ENCODE measurements at places on chromosomes 12 and 14.

- DNase-seq, result no peak
These were observed 19.3 kb downstream of the MVK start for GRCh38 chr12:109592905-109593272.

GRCh38 chr12:64256166-64256800 is 34.2 kb upstream of the KICS2 start:
- peak; percentile 70 for DNase-seq

DNA sequence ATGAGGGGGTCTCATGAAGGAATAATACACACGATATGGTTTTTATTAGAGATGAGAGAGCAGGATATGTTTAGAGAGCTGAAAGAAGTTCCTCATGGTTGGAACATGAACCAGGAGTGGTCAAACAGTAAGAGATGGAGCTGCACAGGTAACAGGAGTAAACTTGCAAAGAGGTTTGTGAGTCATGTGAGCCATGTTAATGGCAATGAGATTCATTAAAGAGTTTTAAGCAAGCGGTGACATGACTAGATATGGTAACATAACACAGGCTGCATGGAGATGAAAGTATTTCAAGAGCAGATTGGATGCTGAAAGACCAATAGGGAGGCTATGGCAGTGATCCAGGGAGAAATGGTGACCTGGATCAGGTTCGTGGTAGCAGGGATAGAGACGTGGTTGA is 62.6 kb upstream of the SSTR1 start:
- DNase-seq, result no peak

DNA sequence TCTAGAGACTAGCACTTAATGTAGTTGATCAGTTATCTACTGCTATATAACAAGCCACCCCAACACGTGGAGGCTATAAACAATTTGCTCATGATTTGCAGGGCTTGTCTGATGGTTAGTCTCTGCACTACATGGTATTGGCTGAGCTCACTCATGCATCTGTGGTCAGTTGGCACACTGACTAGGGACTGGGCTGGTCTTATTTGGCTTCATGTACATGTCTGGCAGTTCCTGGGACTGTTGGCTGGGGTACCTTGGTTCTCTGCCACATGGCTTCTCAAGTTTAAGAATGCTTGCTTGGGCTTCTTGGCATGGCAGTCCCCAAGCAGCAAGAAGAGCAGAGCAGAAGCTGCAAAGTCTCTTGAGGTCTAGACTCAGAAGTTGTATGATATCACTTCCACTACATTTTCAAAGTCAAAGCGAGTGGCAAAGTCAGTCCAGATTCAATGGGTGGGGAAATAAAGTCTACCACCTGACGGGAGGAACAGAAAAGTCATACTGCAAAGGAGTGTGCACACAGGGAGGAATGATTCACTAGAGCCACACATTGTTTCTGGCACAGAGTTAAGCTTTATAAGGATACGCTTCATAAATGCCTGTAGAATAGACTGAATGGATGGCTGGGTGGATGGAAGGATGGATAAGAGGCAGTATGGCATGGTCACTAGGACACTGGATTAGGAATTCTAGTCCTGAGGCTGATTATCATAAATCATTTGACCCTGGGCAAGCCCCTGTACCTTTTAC is 44.8 kb upstream of the PTHLH start:
- DNase-seq, result no peak

DNA sequence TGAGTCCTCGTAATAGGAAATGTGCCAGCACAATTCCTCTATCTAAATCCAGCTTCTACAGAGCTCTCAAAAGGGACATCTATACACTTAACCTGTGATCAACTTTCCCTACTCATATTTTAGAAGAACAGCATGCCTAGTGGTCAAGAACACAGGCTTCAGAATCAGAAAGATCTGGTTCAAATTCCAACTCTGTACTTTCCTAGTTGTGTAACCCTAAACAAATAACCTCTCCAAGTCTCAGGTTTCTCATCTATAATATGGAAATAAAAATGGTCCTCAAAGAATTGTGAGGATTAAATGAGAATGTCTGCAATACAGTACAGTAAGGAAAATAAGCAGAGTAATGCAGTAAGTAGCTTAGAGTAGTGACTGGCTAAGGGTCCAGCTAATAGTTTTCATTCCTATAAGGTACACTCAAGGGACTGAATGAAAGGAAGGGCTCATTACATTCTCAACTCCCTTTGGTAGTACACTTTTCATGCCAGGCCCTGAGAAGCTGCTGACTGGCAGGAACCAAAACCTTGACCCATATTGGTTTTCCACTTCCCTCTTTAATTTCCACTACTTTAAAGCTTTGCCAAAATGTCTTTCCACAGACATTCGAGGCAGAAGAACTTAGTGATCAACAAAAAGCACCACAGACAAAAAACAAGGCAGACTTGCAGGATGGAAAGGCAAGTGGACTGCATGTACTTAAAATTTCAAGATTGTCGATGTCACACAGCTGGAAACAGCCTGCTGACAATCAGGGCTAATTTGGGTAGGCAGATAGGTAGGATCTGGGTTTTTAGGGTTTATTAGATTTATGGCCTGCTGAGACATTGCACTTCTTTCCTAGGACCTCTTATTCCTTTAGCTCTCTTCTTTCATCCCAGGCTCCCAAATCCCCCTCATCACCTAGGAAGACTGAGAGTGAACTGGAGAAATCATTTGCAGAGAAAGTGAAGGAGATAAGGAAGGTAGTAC is 4.3 kb downstream of the CCDC196 start:
- no peak for DNase-seq

- DNase-seq, result peak; percentile 25
These were observed 387.5 kb downstream of the BCAT1 start for GRCh38 chr12:24561411-24561871.

DNA sequence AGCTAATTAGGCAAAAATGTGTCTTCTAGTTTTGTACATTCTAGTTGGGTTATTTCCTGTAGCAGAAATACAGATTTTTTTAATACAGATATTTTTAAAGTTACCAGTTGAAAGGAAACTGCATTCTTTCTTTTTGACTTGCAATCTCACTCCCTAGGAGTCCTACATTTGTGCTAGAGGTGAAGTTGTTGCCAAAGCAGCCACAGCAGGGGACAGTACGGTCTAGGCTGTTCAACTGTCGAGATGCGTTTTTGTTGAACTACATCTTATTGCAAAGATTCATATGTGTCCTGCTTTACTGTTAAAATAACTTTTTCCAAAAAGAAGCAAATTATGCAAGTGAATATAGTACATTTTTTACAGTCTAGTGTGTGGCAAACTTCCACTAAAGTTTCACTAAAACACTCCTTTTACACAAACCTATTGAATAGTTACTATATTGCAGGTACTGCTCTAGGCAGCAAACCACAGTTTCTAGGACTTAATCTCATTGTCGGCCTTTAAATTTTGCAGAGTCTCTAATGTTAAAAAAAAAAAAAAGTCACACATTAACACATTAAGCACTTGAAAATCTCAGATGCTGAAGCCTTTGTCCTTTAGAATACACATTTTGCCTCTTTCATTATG is 30.2 kb upstream of the SRGAP1 start:
- DNase-seq, result no peak

DNA sequence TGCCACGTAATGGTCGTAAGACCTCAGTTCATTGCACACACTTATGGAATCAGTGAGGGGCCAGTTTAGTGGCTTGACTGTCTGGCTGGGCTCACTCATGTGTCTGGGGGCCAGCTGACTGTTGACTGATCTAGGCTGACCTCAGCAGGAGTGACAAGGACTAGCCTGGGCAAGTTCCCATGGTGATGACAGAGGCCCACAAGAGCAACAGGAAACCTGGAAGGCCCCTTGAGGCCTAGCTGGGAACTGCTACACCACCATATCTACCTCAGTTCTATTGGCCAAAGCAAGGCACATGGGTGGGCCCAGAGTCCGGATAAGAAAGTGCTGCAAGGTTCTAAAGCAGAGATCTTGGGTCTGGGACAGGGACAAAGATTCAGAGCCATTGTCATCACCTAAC is 21.3 kb upstream of the RFLNA start:
- DNase-seq, result peak; percentile 68

- DNase-seq, result no peak
These were observed 16.8 kb downstream of the FLVCR2 start for GRCh38 chr14:75595226-75595625.

DNA sequence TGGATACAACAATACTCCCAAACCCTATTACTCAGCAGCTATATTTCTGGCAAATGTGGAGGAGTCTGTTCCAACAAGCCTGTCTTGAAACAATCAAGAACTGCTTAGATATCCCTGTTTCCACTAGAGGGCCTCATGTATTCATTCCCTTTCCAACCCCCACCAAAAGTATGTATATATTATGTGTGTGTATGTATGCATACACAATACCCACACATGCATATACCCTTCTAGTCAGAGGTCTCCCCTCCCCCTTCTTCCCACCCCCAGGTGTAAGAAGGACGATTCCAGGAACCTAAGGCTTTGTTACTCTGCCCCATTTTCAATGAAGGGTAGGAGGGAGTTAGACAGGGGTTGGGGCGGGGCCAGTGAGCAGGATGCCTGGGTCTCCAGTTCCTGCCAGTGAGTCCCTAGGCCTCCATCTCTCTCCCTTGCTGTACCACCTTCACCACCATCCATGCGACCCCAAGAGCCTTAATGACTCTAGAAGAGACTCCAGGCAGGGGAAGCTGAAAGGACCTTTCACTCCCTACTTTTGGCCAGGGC is at the start of gene DGKA:
Gene DGKA, plus strand, starts transcription at position 392 of the 546 bp plus-strand sequence. CDS start 5,342 bp downstream, outside the sequence.
- peak; percentile 80 for DNase-seq

GRCh38 chr12:12153596-12153995 is 82.9 kb downstream of the BCL2L14 start:
- DNase-seq, result no peak

DNA sequence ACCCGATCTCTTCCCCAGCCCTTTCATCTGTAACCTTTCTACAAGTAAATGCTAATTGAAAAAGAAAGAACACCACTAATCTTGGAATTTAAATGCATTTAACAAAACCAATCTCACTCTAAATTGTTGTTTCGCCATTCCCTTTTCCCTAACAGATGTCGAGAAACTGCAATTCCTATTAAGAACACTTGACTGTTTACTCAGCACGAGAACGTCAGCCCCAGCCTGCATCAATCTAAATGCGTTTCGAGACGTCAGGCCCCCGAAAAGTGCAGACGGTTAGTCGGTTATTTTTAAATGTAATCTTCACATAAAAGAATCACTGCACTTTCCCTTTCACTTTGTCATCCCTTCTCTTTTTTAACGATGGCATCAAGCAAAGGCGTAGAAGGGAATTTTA is 837.6 kb downstream of the VRK1 start:
- DNase-seq, result no peak

All from fibroblast of skin of back (primary cell).